AG09309 (cell line): ENCODE measurements at places on chromosomes 7 and 10.

GRCh38 chr7:30840141-30841024 is 69.2 kb downstream of the MINDY4 start:
- DNase-seq, result no peak

DNA sequence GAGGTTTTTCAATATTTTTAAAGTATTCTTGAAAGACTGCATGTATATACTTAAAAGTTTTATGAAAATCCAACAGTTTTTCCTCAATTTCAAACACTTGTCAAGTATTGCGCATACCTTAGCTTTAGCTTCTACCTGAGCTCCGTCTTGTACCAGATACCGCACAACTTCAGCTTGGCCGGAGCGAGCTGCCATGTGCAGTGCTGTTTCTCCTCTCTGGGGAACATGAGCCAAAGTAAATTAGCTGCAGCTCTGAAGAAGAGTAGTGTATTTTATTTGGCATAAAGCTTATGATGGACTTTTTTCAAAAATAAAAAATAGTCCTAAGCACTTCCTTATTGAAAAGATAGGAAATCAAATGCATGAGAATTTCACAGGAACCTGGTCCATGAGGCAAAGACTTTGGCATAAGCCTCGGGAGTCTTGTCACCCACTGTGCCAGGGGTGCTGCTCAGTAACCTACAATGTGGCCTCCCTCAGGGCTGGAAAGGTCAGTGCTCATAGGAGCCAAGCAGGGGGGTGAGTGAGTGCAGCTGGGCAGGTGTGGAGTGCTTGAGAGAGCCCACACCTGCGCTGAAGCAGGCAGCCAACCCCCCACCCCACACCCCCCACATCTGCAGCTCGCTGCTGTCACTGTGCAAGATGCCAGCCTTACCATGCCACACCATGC is 189.5 kb downstream of the ANK3 start:
- no peak for DNase-seq

- DNase-seq, result no peak
Measured at GRCh38 chr7:91351374-91351773, 87.1 kb downstream of the FZD1 start.

DNA sequence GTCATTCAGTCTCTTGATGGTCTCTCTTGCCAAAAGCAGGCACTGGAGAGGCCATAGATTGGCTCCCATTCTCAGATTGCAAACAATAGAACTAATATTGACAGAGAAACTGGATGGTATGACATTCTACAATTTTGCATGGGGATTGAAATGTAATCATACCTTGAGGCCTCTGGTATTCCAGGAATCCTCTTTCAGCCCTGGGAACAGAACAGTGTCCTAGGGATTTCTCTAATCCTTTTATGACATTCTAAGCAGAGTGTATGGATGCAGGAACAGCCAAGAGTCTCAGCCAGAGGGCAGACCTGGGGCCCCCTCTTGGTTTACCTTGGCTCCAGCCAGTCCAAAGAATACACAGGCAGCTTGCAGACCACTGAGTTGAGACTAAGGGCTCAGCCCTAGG is 206.4 kb downstream of the KCNMA1 start:
- DNase-seq, result no peak

- no peak for DNase-seq
Measured at GRCh38 chr7:70739646-70740210, 392.2 kb upstream of the GALNT17 start.

DNA sequence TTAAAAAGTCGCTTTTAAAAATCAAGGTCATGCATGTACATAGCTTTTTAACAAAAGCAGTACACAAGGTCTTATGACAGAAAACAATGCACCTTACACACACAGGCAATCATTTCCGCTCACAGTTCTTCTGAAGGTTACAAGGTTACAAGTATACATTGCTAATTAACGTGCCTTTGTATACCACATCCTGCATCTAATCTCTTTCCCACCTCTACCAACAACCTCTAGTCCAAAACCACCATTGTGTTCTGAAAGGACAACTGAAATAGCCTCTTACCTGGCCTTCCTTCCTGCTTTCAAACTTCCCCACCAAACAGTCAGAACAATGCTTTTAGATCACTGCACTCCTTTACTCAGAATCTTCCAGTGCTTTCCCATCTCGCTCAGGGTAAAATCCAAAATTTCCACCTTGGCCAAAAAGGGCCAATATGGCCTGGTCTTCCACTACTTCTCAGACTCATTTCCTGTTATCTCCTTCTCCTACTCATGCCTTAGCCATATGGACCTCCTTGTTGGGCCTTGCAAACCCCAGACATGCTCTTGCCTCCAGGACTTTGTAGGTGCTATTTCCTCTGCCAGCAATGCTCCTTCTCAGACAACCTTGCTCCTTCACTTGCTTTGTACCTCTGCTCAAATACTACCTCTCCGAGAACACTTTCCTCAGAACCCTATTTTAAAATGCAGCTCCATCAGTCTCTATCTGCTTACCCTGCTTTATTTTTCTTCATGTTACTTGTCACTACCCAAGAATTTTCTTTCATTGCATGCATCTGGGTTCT is 205.4 kb downstream of the DNAJC1 start:
- DNase-seq, result no peak

DNA sequence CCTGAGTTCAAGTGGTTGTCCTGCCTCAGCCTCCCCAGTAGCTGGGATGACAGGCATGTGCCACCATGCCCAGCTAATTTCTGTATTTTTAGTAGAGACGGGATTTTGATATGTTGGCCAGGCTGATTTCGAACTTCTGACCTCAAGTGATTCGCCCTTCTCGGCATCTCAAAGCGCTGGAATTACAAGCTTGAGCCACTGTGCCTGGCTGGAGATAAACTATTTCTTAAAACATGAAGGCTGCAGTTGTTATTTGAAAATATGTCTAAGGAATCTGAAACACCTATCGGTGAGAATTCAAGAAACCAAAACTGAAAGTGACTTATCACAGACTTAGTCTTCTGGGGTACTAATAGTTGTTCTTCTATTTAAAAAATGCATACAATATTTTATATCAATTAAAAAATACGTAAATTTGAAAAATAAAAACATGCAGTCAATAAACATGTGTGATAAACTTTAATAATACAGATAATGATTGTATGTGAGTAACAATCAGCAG is 176.9 kb upstream of the PRSS58 start:
- no peak for DNase-seq

GRCh38 chr10:132467464-132468149 is 70.0 kb upstream of the INPP5A start:
- DNase-seq, result no peak
